ENCODE measurements at places on chromosomes 6 and 20. TPM values are rescaled to one million over a fixed set of nuclear protein-coding genes. Genes with fewer than 3 reads are reported as not detected.

TGM2 gene
- not detected for polyA plus RNA-seq

BTNL2 gene
- polyA plus RNA-seq = not detected

IMPG1 gene
- polyA plus RNA-seq = not detected

HLA-E gene
- 0.51 TPM for polyA plus RNA-seq

TUBB2B gene
- polyA plus RNA-seq = 3,711 TPM

VSX1 gene
- not detected for polyA plus RNA-seq

COL19A1 gene
- 0.24 TPM for polyA plus RNA-seq

SLC52A3 gene
- polyA plus RNA-seq = not detected

ECT2L gene
- polyA plus RNA-seq = not detected

WFDC6 gene
- polyA plus RNA-seq = not detected

LGSN gene
- polyA plus RNA-seq = not detected

AHI1 gene
- polyA plus RNA-seq = 54.7 TPM

TCF21 gene
- polyA plus RNA-seq = not detected

OVOL2 gene
- not detected for polyA plus RNA-seq

ZSCAN9 gene
- polyA plus RNA-seq = 102 TPM

FGD2 gene
- polyA plus RNA-seq = not detected

SRSF12 gene
- polyA plus RNA-seq = 42.1 TPM

HRH3 gene
- 2.8 TPM for polyA plus RNA-seq

FAXC gene
- 130 TPM for polyA plus RNA-seq

METTL24 gene
- not detected for polyA plus RNA-seq

DNPH1 gene
- polyA plus RNA-seq = 65.5 TPM

MAS1 gene
- not detected for polyA plus RNA-seq

MUCL3 gene
- polyA plus RNA-seq = not detected

BANF2 gene
- polyA plus RNA-seq = not detected

CFAP206 gene
- polyA plus RNA-seq = 5.7 TPM

SEL1L2 gene
- polyA plus RNA-seq = not detected

MMUT gene
- 24.0 TPM for polyA plus RNA-seq

SAMD3 gene
- polyA plus RNA-seq = 17.1 TPM

PLG gene
- 1.3 TPM for polyA plus RNA-seq

PSORS1C2 gene
- not detected for polyA plus RNA-seq

NUS1 gene
- 36.3 TPM for polyA plus RNA-seq

NTSR1 gene
- 0.22 TPM for polyA plus RNA-seq

NRSN1 gene
- polyA plus RNA-seq = 24.5 TPM

PDYN gene
- polyA plus RNA-seq = 17.3 TPM

TNXB gene
- 3.6 TPM for polyA plus RNA-seq

JPH2 gene
- not detected for polyA plus RNA-seq

COL12A1 gene
- 0.63 TPM for polyA plus RNA-seq

SOBP gene
- polyA plus RNA-seq = 16.4 TPM

PI16 gene
- 0.56 TPM for polyA plus RNA-seq

HEY2 gene
- not detected for polyA plus RNA-seq

TXLNB gene
- polyA plus RNA-seq = not detected

RIMS1 gene
- polyA plus RNA-seq = 17.8 TPM

NFKBIE gene
- polyA plus RNA-seq = 15.1 TPM

PNPLA1 gene
- 0.26 TPM for polyA plus RNA-seq

MUC21 gene
- polyA plus RNA-seq = not detected

ADGRF1 gene
- polyA plus RNA-seq = not detected

MAPK13 gene
- polyA plus RNA-seq = 1.8 TPM

LY6G6D gene
- polyA plus RNA-seq = not detected

CTAGE9 gene
- polyA plus RNA-seq = not detected

RAET1G gene
- polyA plus RNA-seq = not detected

MICA gene
- polyA plus RNA-seq = 0.87 TPM

DEFB119 gene
- not detected for polyA plus RNA-seq

TNFRSF21 gene
- polyA plus RNA-seq = 13.0 TPM

Measured in neural cell (in vitro differentiated cells).